ENCODE measurements at places on chromosomes 5 and 9.

- DNase-seq = no peak
Observed at GRCh38 chr5:18312016-18312415, 677.8 kb downstream of the TAF11L14 start.

DNA sequence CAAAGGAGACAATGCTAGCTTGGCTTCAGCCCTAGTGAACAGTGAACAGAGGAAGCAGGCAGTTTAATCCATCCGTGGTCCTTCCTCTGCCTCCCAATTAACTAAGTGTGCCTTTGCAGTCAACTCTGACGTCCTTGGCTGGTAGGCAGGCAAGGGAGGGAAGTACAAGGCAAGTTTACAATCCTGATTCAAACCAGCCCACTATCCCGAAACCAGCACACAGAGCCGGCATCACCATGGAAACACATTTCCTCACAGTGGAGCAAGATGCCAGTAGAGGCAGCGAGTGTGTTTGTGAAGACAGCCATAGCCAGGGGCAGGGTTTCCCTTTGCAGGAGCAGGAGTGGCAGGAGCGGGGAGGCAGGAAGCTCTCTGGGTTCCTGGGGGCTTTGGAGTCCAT lies 73.9 kb downstream of the GOLPH3 start:
- DNase-seq = no peak

GRCh38 chr5:179266291-179267070 lies 78.8 kb downstream of the ADAMTS2 start:
- no peak for DNase-seq

DNA sequence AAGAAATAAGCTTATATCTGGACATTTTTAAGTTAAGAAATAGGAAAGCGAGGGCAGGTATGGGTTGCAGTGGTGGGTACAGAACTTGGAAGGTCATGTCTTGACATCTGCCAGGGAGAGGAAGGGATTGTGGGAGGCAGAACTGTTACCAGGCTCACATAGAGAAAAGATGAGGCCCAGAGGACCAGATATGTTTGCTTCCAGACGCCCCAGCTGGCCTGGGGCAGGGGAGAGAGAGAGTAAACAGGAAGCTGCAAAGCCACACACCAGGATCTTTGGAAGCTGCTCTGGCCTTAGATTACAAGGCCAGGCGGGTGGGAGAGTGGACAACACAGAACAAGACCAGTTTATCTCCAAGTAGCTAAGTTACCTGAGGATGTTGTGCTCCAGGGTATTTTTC lies 71.2 kb downstream of the MARCHF11 start:
- no peak for DNase-seq

DNA sequence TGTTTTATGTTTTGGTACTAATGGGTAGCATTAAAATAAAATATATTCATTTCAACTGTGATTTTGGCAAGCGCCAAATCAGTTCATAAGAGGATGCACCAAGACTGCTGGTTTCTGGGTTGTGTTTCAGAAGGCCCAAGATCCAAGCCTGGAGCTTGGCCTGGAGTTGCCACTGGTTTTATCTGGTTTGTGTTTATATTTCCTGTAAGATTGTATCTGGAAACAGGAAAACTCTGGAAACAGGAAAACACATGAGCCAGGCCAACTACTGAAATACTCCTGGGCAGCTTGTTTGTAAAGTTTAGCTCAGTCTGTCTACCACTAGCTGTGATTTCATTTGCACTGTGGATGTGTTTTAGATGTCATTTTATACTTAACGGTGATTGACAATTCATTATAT lies 5.5 kb downstream of the FSTL4 start:
- no peak for DNase-seq

GRCh38 chr9:119053070-119053469 lies 316.2 kb downstream of the BRINP1 start:
- no peak for DNase-seq

DNA sequence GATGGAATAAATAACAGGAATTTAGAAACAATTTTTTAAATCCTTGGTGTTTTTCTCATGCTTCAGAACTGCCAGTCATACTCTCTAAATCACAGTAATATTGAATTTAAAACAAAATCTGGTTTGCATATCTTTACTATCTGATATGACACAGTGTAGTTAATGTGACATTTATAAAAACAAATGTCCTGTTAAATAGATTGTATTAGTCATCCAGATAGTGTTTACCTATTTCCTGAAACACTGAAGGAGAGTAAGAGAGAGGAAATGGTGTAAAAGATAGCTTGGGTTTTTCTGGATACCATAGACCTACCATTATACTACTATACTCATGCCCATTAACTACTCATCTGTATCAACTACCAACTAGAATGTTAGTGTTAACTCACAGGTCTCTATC lies 292.3 kb downstream of the MAN2A1 start:
- no peak for DNase-seq

- DNase-seq = no peak
Observed at GRCh38 chr9:124370896-124371582, 44.2 kb downstream of the PSMB7 start.

All from stimulated activated CD4-positive, alpha-beta T cell treated with anti-CD3 and anti-CD28 coated beads, Interleukin-1b, Interleukin-23, amount 100 ng/mL, for 4 hours (primary cell).